ENCODE measurements at places on chromosomes 2 and 18.

DNA sequence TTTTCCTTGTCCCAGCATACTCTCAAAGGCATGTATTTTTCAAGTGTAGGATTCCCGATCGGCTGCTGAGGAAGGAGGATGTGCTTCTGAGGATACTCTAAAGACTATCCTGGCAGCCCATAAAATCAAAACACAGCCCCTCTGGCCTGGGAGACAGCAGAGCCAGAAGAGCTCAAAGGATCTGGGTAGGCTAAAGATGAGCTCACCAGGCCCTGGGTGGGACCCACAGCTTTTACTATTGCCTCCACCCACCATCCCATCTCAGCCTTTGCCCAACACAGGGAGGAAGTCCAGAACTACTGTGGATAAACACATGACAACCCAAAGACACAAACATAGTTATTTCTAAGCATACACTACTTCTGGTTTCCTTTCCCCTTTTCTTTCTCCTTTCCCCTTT lies 79.1 kb upstream of the ZFP36L2 start:
- no peak for DNase-seq

DNA sequence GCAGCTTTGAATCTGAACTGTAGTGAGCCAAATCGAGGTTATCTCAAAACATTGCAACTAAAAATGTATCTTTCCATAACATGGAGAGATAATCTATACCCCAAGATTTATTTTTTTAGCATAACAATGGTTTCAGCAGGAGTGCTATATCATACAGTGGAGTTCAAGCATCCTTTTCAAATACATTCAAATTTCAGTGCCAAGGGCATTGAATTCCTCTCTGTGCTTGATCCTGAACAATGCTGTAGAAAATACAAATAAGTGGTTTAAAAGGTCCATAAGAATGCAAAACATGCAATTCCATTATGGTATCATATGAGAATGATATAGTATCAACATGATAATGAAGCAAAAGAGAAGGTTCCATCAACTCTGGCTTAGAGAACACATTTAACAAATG lies 201.7 kb downstream of the TXNL1 start:
- DNase-seq, result no peak

GRCh38 chr18:55031979-55032378 lies 72.7 kb upstream of the CCDC68 start:
- DNase-seq, result no peak

DNA sequence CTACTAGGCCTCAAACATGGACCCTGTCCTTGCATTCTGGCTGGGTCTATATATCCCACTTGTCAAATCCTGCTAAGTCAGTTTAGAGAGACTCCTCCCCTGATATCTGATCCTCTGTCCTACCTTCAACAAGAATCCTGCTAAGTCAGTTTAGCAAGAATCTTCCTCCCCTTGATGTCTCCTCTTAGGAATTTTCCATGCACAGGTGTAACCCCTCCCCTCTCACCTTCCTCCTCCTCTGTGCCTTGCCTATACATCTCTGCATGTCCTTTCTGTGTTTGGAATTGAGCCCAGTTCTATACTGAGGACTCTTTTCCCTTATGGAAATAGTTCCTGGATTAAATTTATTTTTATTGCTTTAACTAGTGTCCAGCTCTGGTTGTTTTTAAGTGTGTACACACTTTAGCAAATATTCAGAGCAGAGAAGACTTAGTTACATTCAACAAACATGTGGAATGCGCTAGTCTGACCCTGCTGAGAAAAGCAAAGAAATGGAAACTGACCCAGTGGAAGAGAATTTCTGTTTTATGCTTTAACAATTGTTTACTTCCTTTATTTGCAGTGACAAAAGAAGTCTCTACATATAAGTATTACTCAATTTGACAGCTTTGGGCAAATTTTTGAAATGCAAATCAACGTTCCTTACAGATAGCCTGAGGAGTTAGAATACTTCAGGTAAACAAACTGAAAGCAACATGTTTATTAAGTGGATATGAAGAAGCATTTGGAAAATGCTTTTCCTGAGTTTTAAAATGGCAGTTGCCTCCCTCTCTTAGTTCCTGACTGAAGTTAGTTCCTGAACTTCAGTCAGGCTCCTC lies 80.6 kb downstream of the RIT2 start:
- no peak for DNase-seq

- no peak for DNase-seq
Observed at GRCh38 chr18:50428531-50429206, 53.8 kb downstream of the SKA1 start.

DNA sequence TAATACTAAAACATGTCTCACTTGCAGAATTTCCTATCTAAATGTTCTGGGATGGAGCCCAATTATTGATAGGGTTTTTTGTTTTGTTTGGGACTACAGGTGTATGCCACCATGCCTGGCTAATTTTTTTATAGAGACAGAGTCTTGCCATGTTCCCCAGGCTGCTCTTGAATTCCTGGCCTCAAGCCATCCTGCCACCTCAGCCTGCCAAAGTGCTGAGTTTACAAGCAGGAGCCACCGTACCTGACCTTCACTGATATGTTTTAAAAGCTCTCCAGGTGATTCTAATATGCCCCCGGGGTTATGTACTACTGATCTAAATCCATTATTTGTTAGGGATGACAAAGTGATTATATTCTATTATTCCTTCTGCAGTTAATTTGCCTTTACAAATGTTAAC lies 2.2 kb downstream of the ELAC1 start:
- DNase-seq, result no peak

DNA sequence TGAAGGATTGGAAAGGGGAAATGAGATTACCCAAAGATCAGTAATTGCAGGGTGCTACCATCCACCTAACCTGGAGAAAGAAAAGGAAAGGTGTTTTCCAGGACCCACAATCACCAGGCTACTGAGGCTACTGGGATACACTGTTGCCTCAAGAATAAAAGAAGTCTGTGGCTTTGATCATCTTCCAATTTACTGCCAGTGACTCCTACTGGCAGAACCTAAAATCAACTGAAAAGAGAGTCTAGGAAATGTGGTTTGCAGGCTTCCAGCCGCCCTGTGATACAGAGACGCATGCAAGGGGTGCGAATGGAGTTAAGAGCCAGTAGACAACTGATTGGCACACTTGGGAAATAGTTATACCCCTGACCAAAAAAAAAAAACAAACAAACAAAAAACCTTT lies 16.6 kb upstream of the TTL start:
- no peak for DNase-seq

DNA sequence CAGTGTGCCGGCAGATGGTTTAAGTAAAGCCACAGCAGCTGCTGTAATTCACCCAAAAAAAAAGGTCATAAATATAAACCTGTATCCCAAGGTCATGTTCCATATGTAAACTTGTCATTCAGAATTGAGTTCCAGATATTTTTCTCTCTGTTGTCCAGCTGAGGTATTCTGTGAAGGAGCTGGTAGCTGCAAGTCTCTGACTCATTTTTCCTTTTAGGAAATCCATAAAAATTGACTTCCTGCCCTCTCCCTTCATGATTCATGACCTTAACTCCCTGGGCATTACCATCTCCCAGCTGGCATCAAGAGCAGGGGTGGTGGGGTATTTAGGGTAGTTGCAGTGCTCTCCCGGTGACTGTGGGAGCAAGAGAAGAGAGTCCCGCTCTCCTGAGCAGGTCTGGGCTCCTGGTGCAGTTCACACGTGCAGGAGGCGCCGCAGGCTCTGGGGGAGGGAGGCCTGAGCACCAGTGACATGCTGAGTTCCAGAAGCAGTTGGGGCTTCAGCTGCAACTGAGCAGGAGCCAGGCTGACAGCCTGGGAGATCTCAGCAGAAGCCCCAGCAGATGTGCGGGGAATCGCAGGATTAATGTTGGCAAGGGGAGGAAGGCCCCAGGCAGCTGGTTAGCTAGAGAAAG lies 192.6 kb downstream of the MGAT5 start:
- DNase-seq, result no peak

GRCh38 chr2:46331109-46331766 lies 34.0 kb downstream of the EPAS1 start:
- no peak for DNase-seq

DNA sequence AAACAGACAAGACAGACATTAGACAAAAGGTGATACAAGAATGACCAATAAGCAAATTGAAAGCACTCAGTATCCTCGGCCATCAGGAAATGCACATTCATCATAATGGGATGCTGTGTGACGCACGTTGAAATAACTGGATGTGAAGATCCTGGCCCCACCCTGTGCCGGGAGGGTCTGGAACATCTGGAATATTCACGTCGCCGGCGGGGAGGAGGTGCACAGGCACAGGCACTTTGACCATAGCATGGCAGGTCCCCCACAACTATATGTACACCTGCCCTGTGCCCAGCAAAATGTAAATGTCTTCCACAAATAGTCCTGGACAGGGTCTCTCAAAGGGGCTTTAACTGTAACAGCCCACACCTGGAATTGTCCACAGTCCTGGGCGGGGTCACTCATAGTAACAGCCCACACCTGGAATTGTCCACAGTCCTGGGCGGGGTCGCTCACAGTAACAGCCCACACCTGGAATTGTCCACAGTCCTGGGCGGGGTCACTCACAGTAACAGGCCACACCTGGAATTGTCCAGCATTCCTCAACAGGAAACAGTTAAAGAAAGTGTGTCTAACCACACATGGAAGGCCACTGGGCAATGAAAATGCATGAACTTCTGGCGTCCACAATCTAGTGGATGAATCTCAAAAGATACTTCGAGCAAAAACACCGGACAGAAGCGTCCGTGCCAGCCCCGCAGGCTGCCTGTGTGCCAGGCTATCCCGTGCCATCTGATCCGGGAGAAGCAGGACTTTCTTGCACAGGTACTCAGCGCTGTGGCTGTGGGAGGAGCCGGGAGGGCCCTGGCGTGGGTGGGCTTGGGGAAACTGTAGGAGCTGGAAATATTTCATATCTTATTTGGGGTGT lies 113.4 kb downstream of the RTP5 start:
- DNase-seq, result no peak

DNA sequence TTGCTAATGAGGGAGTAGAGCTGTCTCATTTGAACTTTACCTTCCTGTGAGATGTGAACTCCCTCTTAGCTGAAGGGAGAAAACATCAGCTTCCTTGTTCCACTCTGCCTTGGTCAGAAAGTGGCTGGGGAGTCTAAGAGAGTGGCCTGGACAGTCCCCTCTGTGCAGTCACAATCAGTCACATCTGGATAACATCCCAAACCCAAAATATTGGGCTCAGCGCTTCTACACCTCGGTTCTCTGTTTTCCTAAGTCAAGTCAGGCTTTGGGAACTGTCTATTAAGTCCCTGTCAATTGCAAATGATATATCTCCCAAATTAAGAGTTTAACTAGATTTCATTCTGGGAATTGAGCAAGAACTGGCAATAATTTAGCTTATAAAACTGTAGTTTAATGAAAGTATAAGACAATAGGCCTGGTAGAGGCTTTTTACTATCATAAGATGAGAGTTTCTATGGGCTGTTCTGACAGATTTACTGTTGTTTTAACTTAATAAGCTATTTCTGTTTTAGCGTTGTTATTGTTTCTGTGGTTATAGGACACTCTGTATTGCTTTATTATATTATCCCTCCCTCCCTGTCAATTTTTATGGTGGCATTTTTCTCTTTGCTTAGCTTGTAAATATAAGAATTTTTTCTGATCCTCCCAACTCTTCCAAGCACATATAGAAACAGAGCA lies 135.1 kb upstream of the LHCGR start:
- no peak for DNase-seq

- no peak for DNase-seq
Observed at GRCh38 chr2:186530314-186530713, 44.3 kb downstream of the ZC3H15 start.

GRCh38 chr18:74672371-74672770 lies 74.7 kb downstream of the ZNF407 start:
- no peak for DNase-seq

- DNase-seq, result no peak
Observed at GRCh38 chr2:59899692-59900091, 653.8 kb downstream of the BCL11A start.

DNA sequence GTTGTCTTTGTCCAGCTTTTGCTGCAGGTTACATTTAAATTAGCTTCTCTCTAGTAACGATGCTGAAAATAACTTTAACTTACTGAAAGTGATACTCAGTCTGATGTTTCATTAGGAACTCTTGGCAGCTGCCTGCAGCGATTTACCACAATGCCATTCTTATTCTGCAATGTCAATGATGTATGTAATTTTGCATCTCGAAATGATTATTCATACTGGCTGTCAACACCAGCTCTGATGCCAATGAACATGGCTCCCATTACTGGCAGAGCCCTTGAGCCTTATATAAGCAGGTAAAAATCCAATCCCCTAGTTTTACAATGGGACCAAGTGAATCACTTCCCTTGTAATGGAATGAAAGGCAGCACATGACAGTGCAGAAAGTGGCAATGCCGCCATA lies 16.3 kb upstream of the MFF start:
- no peak for DNase-seq

DNA sequence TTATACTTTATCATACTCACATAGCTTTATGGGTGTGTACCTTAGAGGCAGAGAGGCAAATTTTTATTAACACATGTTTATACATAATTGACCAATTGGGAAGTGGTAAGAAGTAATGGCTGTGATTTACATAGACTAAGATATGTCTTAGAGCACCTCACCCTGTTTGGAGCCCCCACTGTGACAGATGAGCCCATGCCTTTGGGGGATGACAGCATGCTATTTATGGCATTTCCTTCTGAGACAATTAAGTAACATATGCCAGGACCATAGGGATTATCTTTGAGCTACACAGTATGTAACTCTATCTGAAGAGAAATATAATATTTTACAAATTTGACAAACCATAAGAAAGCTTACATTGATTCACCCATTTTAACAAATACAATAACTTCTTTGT lies 1655.3 kb upstream of the ACVR2A start:
- DNase-seq, result no peak

- peak; percentile 33 for DNase-seq
Observed at GRCh38 chr2:197205585-197206215, 104.9 kb downstream of the ANKRD44 start.

DNA sequence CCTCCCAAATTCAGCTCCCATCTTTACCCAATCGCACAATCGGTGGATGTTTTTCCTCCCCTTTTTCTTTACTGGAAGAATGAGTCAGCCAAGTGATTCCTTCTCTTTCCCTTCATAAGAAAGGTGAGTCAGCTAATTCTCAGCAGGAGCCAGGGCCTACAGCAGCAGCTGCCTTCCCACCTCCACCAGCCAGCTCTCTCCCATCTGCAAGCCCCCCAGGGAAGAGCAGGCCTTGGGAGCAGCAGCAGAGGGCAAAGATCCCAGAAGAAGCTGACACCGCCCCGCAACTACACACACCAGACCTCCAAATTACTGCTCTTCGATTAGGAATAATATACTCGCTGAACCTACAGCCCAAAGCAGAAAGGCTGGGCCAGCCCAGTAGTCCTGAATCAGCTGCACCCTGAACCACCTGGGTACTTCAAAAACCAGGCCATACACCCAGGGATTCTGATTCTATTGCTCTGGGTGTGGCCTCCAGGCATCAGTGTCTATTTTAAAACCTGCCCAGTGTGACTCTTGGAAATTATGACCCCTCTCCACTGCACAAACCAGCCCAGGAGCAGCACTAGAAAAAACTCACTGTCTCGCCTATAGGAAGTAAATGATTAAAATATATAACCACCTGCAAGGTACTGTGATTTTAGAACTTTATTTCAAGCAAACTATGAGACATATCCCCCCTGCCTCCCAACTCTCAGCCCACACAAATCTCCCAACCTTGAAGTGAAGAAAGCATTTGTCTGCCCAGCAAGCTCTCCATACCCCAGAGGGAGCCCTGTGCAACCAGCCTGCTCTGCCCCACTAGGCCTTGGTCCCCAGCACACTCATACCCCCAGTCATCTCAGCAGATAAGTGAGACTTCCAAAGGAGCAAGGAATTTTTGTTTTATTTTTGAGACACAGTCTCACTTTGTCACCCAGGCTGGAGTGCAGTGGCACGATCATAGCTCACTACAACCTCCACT lies 7.3 kb downstream of the SFXN5 start:
- no peak for DNase-seq

- DNase-seq, result no peak
Observed at GRCh38 chr18:13276530-13277520, 58.3 kb downstream of the LDLRAD4 start.
